ENCODE measurements at places on chromosomes 1 and 21. TPM values are rescaled to one million over a fixed set of nuclear protein-coding genes. Genes with fewer than 3 reads are reported as not detected.

DIO1 gene
- total RNA-seq = 0.31 TPM

COL6A2 gene
- 4.2 TPM for total RNA-seq

CAPN9 gene
- total RNA-seq = 0.11 TPM

DNA sequence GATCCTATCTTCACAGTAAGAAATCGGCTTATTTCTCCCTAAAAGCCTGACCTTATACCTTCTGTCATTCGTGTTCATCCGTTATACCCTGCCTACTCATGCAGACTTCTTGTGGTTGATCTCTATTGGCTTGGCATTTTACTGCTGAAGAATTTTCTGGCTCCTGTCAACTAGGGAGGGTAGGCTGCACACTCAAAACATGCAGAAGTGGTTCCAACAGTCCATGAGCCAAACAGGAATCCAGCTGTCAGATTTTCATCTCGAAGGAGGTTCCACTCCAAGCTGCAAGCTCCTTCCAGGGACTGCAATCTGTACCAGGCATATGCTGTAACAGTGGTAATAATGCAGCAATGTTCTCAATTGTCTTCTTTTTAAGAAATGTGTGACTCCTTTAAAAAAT lies 10.1 kb downstream of the DNAJC11 start:
- ATAC-seq = no peak

GRCh38 chr1:5002676-5003075 lies 348.3 kb downstream of the AJAP1 start:
- ATAC-seq = no peak

DNA sequence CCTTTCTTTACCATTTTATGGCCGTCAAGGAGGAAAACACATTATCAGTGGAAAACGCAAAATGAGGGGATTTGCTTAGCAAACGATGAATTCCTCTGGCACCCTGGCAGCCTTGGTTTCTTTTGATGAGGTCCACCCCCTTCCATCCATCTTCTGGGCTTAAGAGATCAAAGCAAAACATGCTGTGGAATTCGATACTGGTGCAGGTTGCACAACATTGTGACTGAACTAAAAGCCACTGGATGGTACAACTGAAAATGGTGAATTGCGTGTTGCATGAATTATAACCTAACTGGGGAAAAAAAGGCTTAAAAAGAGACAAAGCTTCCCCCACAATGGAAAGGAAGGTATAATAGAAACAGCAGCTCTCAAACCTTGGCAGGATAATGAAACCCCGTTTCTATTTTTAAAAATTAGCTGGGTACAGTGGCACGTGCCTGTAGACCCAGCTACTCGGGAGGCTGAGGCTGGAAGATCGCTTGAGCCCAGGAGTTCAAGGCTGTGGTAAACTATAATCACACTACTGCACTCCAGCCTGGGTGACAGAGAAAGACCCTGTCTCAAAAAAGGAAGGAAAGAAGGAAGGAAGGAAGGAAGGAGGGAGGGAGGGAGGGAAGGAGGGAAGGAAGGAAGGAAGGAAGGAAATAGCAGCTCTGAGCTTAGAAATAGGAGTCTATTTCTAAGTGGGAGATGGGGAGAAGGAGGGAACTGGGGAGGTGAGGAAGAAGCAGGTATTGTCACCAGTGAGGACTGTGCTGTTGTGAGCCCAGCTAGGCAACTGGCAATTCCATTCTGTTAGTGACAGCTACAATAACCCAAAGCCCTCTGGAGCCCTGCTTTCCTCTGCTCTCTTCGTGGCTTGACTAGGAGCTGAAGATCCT lies 29.0 kb upstream of the LGALS8 start:
- peak; percentile 67 for ATAC-seq

- ATAC-seq = no peak
These were observed 107.0 kb downstream of the ODF2L start for GRCh38 chr1:86289161-86289560.

GRCh38 chr1:15681349-15682292 lies 2.5 kb upstream of the PLEKHM2 start:
- ATAC-seq = no peak

- no peak for ATAC-seq
These were observed 23.8 kb upstream of the CSF1 start for GRCh38 chr1:109886827-109887226.

DNA sequence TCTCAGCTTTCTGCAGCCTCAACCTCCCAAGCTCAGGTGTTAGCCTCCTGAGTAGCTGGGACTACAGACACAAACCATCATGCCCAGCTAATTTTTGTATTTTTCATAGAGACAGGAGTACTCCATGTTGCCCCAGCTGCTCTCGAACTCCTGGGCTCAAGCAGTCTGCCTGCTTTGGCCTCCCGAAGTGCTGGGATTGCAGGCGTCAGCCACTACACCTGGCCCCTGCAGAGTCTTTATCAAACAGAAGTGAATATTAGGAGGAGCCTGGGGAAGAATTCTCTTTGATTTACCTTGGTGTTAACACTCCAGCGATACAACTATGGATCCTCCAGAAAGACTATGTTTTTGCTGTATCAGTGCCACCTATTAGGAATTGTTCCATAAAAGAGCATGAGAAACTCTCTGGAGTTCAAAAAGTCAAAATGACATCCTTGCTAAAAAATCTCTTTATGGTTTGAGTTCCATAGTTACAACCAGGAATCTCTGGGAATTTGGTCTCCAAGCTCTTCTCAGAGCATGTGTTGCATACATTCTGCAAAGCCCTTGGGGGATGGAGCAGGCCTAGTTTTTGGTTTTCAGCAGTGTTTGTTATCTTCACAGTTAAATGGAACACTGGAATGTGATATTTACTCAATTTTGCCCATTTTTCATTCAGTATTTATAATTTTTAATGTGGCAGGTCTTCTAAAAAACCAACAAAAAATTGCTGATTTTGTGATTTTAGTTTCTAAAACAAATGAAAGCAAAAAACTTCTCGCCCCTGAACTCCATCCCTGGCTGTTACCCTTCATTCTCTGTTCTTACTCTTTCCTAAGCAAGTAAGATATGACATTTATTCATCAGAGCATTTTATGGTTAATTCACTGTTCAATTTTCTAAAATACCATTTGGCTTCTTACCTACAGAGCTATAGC lies 77.3 kb downstream of the OLFML2B start:
- ATAC-seq = no peak

- ATAC-seq = peak; percentile 94
These were observed 641 bp upstream of the CFAP107 start for GRCh38 chr1:12745126-12745991.

- ATAC-seq = peak; percentile 98
These were observed 4.7 kb downstream of the TNN start for GRCh38 chr1:175072099-175072951.
